ENCODE measurements at places on chromosomes 16 and 17.

DNA sequence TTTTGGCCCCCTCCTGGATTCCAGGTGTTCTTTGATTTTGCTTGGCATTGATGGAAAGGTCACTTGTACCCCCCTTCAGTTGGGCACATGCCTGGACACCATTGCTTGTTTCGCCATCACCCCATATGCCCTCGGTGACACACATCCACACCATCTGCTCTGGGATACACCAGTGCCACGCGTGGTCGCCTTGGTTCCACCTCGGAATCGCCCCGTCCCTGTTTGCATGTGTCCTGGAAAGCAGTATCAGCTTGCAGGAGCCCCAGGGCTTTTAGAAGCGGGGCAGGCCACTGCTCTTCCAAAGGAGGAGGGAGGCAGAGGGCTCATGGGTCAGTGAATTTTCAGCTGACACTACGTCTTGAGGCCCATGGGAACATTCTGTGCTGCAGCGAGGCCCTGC lies 607.9 kb downstream of the KCNJ18 start:
- H3K4me3 ChIP-seq = no peak overlapping the region
- H3K36me3 ChIP-seq = no peaks in the 10 kb centered on the region
- no peaks in the 10 kb centered on the region for H3K4me1 ChIP-seq
- no peak overlapping the region for H3K27ac ChIP-seq

GRCh38 chr16:47631131-47631530 lies 170.0 kb downstream of the PHKB start:
- H3K4me1 ChIP-seq = no peaks in the 10 kb centered on the region
- no peak overlapping the region for H3K27ac ChIP-seq
- H3K27me3 ChIP-seq = no peaks in the 10 kb centered on the region
- no peaks in the 10 kb centered on the region for H3K36me3 ChIP-seq
- no peak overlapping the region for H3K4me3 ChIP-seq
- no peak for DNase-seq

GRCh38 chr17:61897548-61898180 lies 30.1 kb downstream of the INTS2 start:
- no peak for DNase-seq
- no peaks in the 10 kb centered on the region for H3K27me3 ChIP-seq
- no peak overlapping the region for H3K27ac ChIP-seq
- H3K4me3 ChIP-seq = no peak overlapping the region
- H3K36me3 ChIP-seq = peaks cover 22% of the 10 kb centered on the region

DNA sequence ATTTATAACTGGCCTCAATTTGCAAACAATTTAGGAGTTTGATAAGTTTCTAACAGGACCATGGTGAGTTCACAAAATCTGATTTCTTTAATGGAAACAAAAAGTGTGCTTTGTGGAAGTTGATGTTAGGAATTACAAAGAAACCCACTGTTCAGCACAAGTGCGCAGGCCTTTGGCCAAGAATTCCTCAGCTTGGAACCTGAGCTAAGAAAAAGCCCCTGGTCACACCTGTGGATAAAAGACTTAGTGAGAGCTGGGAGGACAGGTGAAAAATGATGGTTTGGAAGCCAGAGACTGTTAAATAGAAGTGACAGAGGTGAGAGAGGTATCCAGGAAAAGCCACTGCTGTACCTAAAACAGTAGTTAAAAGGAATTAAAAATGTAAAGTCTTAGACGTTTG lies 64.7 kb downstream of the PRKCA start:
- no peak overlapping the region for H3K4me3 ChIP-seq
- H3K36me3 ChIP-seq = no peaks in the 10 kb centered on the region
- H3K27me3 ChIP-seq = peaks cover 2% of the 10 kb centered on the region

- H3K27ac ChIP-seq = no peak overlapping the region
- DNase-seq = peak; percentile 80
- H3K36me3 ChIP-seq = no peaks in the 10 kb centered on the region
- no peak overlapping the region for H3K4me3 ChIP-seq
- H3K27me3 ChIP-seq = no peaks in the 10 kb centered on the region
Observed at GRCh38 chr17:68972119-68972704, 17.0 kb upstream of the ABCA8 start.

DNA sequence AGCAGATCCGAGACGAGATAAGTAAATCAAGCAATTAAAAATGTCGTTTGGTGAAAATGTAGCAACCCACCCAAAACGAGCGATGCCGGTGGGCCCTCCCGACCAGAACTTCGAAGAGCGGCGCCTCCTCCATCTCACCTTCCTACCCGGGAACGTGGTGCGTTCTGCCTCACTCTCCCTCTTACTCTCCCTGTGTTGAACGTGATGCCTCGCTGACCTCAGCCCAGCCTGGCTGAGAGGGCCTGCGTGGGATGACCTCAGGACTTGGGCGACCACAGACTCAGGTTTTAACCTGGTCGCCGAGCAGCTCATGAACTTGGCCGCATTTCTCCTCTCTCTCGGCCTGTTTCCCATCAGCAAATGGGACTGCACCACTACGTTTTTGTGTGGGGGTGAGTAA lies 69.7 kb upstream of the RPL38 start:
- peaks cover 17% of the 10 kb centered on the region for H3K27me3 ChIP-seq
- DNase-seq = no peak
- H3K27ac ChIP-seq = no peak overlapping the region

GRCh38 chr16:89023151-89023551 lies 46.1 kb upstream of the CBFA2T3 start:
- H3K36me3 ChIP-seq = no peaks in the 10 kb centered on the region
- DNase-seq = no peak
- no peaks in the 10 kb centered on the region for H3K4me1 ChIP-seq
- H3K27ac ChIP-seq = no peak overlapping the region

- H3K27ac ChIP-seq = no peak overlapping the region
- H3K4me1 ChIP-seq = no peaks in the 10 kb centered on the region
- peak; percentile 3 for DNase-seq
- H3K4me3 ChIP-seq = no peak overlapping the region
- no peaks in the 10 kb centered on the region for H3K36me3 ChIP-seq
Observed at GRCh38 chr17:71438631-71439146, 682.1 kb upstream of the SOX9 start.

DNA sequence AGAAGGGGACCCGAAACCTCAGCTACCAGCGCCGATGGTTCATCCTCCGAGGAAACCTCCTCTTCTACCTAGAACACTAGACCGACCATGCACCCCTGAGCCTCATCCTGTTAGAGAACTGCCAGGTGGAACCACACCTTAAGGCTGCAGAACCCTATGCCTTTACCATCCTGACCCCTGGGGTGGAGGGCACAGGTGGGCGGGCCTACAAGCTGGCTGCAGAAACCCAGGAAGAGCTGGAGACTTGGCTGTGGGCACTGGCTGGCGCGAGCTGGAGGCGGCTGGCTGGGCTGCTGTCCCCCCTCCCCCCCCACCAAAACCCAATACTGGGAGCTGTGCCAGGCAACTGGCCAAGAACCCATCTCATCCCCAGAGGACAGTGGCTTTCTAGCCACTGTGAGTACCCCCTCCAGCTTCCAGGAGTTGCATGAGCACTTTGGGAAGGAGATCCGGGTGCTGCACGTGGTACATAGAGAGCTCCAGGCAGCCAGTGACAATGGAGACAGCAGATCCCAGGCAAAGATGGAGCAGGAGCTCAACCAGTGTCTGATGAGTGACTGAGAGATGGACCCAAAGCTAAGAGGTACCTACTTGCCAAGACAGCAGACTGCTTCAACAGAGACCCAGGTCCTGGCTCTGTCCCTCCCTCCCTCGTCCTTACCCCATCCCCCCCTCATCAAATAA lies 1.4 kb upstream of the CD2BP2 start:
- H3K36me3 ChIP-seq = peaks cover 71% of the 10 kb centered on the region
- H3K4me3 ChIP-seq = no peak overlapping the region
- no peak for DNase-seq
- peaks cover 46% of the 10 kb centered on the region for H3K4me1 ChIP-seq

DNA sequence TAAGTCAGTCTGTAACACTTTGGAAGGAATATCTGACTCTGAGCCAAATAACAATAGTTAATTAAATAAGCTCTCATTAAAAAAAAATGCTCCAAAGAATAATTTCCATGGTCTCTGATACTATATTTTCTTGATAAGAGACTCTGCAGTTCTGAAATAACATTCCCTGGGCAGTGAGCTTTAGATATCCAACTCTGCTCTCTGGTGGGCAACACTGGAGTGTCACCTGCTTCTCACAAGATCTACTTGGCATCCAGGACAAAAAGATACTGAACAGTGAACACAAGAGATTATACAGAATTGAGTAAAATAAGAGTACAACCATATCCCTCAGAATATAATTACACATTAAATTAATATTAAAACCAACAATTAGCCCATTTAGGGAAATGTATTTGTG lies 13.7 kb downstream of the BLMH start:
- DNase-seq = peak; percentile 50
- H3K36me3 ChIP-seq = peaks cover 26% of the 10 kb centered on the region

GRCh38 chr17:11991461-11991860 lies 5.8 kb downstream of the ZNF18 start:
- no peaks in the 10 kb centered on the region for H3K27me3 ChIP-seq
- DNase-seq = no peak

DNA sequence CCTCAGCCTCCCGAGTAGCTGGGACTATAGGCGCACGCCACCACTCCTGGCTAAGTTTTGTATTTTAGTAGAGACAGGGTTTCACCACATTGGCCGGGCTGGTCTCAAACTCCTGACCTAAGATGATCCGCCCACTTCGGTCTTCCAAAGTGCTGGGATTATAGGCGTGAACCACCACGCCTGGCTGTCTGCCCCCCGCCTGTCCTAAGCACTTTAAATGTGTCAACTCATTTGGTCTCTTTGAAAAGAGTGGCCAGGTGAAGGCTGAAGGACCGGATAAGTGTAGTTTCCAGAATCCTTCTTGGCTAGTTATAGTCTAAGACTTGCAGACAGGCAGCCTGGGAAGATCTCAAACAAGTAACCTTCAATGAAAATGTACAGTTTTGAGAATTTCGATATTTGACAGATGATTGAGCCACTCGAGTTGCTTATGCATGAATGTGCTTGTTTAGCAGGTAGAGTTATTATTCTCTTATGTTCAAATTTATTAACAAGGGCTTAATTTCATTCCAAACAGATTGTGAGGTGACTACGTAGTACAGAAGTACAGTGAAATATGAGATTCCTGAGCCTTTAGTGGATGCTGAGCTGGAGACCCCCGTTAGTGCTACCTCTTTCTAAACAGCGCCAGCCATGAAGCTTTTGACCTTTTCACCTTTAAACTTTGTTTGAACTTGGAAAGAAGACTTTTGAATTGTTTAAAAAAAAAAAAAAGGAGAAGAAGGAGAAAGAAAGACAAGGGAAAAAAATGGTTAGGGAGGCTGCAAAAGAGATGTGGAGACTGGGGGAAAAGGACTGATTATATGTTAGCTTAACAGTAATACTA lies 164.4 kb upstream of the TBX2 start:
- no peaks in the 10 kb centered on the region for H3K27me3 ChIP-seq
- H3K27ac ChIP-seq = no peak overlapping the region
- H3K4me3 ChIP-seq = no peak overlapping the region

DNA sequence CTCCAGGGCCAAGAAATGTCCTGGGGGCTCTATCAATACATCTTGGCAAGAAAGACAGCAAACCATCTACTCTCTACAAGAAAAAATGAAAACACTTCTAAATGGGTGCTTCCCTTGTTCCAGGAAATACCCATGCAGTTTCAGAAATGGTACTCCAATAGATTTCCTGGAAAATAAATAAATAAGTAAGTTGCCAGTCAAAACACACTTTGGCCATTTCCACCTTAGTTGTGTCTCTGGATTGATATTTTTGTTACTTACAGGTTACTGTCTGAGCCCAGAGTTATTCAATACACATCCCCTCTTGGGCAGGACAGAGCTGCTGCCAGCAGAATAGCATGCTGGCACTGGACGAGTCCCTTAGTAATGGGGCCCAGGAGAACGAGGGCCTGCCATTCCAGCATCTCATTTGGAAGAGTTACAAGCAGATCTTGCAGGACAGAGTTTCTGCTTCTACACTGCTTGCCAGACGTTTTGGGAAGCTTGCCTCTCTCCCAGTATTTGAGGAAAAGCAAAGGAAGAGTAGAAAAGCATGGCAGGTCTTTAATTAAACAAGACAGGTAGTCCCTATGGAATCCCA lies 100.5 kb downstream of the SMG6 start:
- H3K27ac ChIP-seq = peak overlapping the region; percentile 2
- H3K4me3 ChIP-seq = no peak overlapping the region
- H3K4me1 ChIP-seq = peaks cover 13% of the 10 kb centered on the region
- DNase-seq = peak; percentile 40
- no peaks in the 10 kb centered on the region for H3K27me3 ChIP-seq
- H3K36me3 ChIP-seq = no peaks in the 10 kb centered on the region

DNA sequence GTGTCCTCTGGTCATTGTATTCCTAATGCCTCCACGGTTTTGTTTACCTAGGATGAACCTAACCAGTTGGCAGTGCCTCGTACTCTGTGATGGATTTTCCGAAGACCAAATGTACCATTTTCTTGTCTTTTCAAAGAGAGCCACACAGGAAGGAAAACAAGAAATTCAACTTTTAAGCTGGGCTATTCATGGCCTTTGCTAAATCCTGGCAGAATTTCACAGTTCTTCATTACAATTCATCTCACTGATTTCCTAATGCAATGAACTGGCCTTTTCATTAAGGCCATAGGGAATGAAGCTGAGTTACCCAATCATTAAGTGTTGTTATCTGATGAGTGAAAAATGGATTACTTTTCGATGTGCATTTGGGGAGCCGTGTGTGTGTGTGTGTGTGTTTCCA lies 7.9 kb upstream of the KCNJ16 start:
- DNase-seq = no peak
- no peaks in the 10 kb centered on the region for H3K4me1 ChIP-seq
- H3K27ac ChIP-seq = no peak overlapping the region
- no peaks in the 10 kb centered on the region for H3K36me3 ChIP-seq
- no peak overlapping the region for H3K4me3 ChIP-seq

DNA sequence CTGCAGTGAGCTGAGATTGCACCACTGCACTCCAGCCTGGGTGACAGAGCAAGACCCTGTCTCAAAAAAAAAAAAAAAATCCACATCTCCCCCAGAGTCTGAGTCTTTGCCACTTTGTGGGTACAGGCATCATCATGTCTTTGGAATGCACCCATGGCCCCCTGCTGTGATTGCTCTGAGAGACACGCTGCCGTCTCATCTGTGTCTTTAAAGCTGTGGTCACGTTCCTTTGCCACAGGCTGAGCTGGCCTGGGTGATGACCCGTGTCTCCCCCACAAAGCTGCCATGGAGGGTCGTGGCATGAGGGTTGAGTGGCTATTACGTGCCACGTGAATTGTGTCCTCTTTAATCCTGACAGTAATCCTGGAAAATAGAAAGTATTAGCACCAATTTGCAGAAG lies 20.2 kb downstream of the CRISPLD2 start:
- no peak overlapping the region for H3K27ac ChIP-seq
- no peak overlapping the region for H3K4me3 ChIP-seq
- H3K4me1 ChIP-seq = peaks cover 66% of the 10 kb centered on the region
- H3K36me3 ChIP-seq = no peaks in the 10 kb centered on the region
- DNase-seq = no peak

GRCh38 chr16:49019081-49019633 lies 262.5 kb downstream of the CBLN1 start:
- no peaks in the 10 kb centered on the region for H3K27me3 ChIP-seq
- H3K4me3 ChIP-seq = no peak overlapping the region
- peak; percentile 82 for DNase-seq
- H3K4me1 ChIP-seq = peaks cover 69% of the 10 kb centered on the region
